CD4-positive, alpha-beta memory T cell (primary cell): ENCODE measurements at places on chromosomes 11 and 22.

- H3K27me3 ChIP-seq, result no peaks in the 10 kb centered on the region
- H3K36me3 ChIP-seq, result no peaks in the 10 kb centered on the region
- H3K4me1 ChIP-seq, result no peaks in the 10 kb centered on the region
- H3K4me3 ChIP-seq, result no peak overlapping the region
- no peak overlapping the region for H3K27ac ChIP-seq
- DNase-seq, result no peak
Measured at GRCh38 chr11:87722756-87723565, 452.3 kb downstream of the RAB38 start.

DNA sequence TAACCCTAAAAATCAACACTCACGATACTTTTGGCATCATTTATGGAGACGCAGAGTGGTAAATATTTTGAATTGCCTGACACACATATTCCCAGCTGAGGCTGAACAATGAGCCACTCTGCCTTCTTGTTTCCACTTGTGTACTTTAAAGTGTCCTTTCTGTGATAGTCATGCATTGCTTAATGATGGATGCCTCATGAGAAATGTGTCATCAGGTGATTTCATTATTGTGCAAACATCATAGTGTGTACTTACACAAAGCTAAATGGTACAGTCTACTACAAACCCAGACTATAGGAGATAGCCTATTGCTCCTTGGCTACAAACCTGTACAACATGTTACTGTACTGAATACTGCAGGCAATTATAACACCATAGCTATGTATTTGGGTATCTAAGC, 44.2 kb downstream of the MRE11 start:
- no peak overlapping the region for H3K27ac ChIP-seq
- DNase-seq, result no peak
- H3K4me3 ChIP-seq, result no peak overlapping the region
- no peaks in the 10 kb centered on the region for H3K4me1 ChIP-seq
- H3K36me3 ChIP-seq, result no peaks in the 10 kb centered on the region
- H3K27me3 ChIP-seq, result no peaks in the 10 kb centered on the region

GRCh38 chr11:33044285-33044756, 4.9 kb downstream of the TCP11L1 start:
- no peaks in the 10 kb centered on the region for H3K36me3 ChIP-seq
- no peaks in the 10 kb centered on the region for H3K27me3 ChIP-seq
- H3K4me3 ChIP-seq, result no peak overlapping the region
- no peak for DNase-seq

DNA sequence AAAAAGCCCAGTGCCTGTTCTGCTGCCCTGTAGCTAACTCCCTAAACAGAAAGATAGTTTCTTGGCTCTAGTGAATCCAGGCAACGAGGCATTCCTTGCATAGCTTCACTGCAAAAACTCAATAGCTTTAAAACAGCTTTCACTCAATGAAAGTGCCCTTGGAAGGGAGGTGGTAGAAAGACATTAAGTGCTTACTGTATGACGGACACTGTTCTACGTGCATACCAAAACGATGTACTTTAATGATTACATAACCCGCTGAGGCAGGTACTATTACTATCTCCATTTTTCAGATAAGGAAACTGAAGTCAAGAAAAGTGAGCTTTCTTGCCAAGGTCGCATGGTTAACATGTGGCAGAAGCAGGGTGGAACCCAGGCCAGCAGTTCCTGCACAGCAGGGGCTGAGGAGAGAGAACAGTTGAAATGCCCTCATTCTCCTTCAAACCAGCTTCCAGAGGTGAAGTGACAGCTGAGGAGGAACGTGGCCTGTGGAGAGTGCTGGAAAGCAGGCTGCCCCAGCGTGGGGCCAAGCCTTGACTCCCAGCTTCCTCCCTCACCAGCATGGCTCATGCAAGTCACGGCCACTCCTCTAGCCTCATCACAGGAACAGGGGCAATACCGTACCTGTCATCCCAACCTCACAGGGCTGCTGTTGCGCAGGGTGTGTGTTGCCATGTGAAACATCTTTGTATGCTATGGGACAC, 227.5 kb upstream of the NARS2 start:
- no peaks in the 10 kb centered on the region for H3K36me3 ChIP-seq
- H3K27me3 ChIP-seq, result no peaks in the 10 kb centered on the region
- H3K4me3 ChIP-seq, result no peak overlapping the region
- no peak for DNase-seq
- H3K4me1 ChIP-seq, result no peaks in the 10 kb centered on the region

DNA sequence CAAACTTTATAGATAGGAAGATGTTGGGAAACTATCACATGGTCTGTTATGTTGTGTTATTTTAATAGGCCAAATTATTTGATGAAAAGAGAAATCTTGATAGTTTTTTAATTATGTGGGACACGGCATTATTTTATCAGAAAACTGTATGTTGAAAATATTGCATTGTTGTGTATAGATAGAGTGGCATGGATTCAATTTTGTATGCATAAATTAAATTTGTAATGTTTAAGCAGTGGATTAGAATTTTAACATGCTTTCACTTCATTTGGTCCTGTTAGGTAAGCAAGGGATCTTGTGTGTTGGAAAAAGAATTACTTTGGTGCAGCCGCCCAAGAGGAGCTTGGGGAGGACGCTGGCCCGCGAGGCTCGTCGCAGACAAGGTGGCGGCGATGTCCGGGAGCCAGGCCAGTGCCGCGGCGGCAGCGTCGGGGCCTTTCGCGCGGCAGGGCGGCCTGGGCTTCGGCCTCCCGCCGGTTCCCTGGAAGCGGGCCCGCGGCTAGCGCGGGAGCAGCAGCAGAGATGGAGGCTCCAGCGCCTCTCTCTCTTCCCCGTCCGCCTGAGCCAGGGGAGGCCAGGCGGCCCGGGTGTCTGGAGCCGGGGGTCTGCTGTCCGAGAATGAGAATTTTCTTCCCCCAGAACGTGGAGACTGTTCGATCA, 82.7 kb downstream of the GGT1 start:
- DNase-seq, result no peak
- no peaks in the 10 kb centered on the region for H3K4me1 ChIP-seq
- H3K27me3 ChIP-seq, result peaks cover 9% of the 10 kb centered on the region
- H3K36me3 ChIP-seq, result no peaks in the 10 kb centered on the region

DNA sequence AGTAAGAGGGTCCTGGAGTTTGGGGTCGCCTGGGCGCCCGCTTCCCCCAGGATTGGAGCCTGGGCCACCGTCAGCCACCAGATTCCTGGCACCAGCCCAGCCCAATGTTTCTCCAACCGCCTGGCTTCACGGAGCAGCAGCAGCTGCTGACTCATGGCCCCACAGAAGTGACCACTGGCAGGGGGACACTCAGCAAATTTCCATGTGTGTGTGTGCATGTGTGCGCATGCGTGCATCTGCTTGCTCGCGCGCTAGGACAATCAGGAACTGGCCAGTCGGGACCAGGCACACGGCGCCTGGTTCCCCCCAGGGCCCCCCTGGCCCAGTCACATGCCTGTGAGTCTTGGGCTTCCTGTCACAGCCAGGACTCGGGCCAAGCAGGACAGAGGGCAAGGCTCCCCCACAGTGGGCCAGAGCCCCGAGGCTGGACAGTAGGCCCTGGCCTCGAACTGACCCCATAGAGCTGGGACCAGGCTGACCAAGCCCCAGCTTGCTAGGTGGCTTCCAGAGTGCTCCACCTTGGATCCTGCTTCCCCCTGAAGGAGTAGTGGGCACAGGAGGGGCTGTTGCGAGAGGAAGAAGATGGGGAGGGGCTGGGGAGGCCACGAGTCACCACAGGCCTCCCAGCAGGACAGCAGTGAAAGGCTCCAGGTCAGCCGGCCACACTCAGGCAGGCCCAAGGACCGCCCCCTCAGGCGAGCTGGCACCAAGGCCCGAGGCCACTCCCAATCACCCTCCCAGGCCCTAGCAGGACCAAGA, 3.2 kb downstream of the CTSD start:
- H3K27ac ChIP-seq, result no peak overlapping the region
- H3K4me1 ChIP-seq, result peaks cover 84% of the 10 kb centered on the region
- H3K27me3 ChIP-seq, result no peaks in the 10 kb centered on the region
- no peak overlapping the region for H3K4me3 ChIP-seq

GRCh38 chr11:98559961-98560360, 460.8 kb upstream of the CNTN5 start:
- no peak for DNase-seq
- no peaks in the 10 kb centered on the region for H3K4me1 ChIP-seq
- H3K36me3 ChIP-seq, result no peaks in the 10 kb centered on the region

GRCh38 chr11:12185914-12186313, 75.5 kb downstream of the MICAL2 start:
- H3K27ac ChIP-seq, result no peak overlapping the region
- H3K4me3 ChIP-seq, result no peak overlapping the region
- H3K27me3 ChIP-seq, result no peaks in the 10 kb centered on the region

- no peak for DNase-seq
- peaks cover 29% of the 10 kb centered on the region for H3K36me3 ChIP-seq
- no peak overlapping the region for H3K27ac ChIP-seq
- H3K4me3 ChIP-seq, result no peak overlapping the region
- H3K27me3 ChIP-seq, result no peaks in the 10 kb centered on the region
Measured at GRCh38 chr22:31602259-31602952, 59.6 kb downstream of the PISD start.

- peaks cover 9% of the 10 kb centered on the region for H3K27me3 ChIP-seq
- DNase-seq, result no peak
- H3K27ac ChIP-seq, result no peak overlapping the region
- H3K36me3 ChIP-seq, result no peaks in the 10 kb centered on the region
Measured at GRCh38 chr11:68688881-68689280, 4.5 kb downstream of the GAL start.

- DNase-seq, result peak; percentile 21
- H3K4me1 ChIP-seq, result peaks cover 81% of the 10 kb centered on the region
- peak overlapping the region; percentile 84 for H3K4me3 ChIP-seq
Measured at GRCh38 chr11:4095509-4096230, 1.1 kb downstream of the RRM1 start.

DNA sequence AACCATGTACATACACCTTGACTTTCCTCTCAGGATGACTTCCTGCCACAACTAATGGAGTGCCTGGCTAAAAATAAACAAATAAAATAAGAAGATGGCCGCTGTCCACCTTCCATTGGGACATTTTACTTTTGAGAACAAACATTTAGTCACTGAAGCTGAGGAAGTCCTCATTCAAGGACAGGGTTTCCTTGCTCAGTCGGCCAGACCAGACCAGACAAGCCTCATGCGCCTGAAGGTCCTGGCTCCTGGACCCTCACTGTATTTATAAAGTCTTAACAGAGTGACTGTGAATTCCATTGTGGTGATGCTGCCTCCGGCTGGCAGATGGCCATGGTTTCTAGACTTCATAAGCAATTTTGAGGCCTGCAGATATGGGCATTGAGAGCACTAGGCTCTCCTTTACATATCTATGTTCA, 114.5 kb downstream of the MAML2 start:
- no peak overlapping the region for H3K27ac ChIP-seq
- H3K27me3 ChIP-seq, result no peaks in the 10 kb centered on the region
- no peak overlapping the region for H3K4me3 ChIP-seq

- no peak for DNase-seq
- H3K36me3 ChIP-seq, result no peaks in the 10 kb centered on the region
- no peak overlapping the region for H3K27ac ChIP-seq
- no peak overlapping the region for H3K4me3 ChIP-seq
- no peaks in the 10 kb centered on the region for H3K27me3 ChIP-seq
Measured at GRCh38 chr11:99676292-99676691, 655.5 kb downstream of the CNTN5 start.

- no peaks in the 10 kb centered on the region for H3K4me1 ChIP-seq
- H3K27me3 ChIP-seq, result no peaks in the 10 kb centered on the region
- H3K4me3 ChIP-seq, result no peak overlapping the region
- no peak for DNase-seq
- no peaks in the 10 kb centered on the region for H3K36me3 ChIP-seq
Measured at GRCh38 chr11:117528097-117528721, 200.6 kb downstream of the CEP164 start.

DNA sequence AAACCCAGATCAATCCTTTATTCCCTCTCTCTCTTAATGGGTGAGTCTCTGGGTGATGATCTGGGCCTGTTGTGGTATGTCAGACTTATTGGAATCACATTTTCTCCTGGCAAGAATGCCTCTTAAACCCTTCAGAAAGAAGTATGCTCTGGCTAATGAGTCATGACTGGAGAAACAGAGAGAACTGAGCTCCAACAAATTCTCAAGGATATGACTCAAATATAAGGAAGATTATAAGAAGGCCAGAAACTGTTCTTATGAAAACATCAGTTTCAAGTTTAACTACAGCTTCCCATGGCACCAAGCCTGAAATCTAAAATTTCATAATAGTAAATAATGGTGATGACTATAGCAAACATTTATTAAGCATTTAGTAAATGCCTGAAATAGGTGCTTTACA, 83.9 kb downstream of the OR5AK2 start:
- H3K36me3 ChIP-seq, result no peaks in the 10 kb centered on the region
- H3K4me3 ChIP-seq, result no peak overlapping the region
- DNase-seq, result no peak
- no peaks in the 10 kb centered on the region for H3K4me1 ChIP-seq
- no peak overlapping the region for H3K27ac ChIP-seq

DNA sequence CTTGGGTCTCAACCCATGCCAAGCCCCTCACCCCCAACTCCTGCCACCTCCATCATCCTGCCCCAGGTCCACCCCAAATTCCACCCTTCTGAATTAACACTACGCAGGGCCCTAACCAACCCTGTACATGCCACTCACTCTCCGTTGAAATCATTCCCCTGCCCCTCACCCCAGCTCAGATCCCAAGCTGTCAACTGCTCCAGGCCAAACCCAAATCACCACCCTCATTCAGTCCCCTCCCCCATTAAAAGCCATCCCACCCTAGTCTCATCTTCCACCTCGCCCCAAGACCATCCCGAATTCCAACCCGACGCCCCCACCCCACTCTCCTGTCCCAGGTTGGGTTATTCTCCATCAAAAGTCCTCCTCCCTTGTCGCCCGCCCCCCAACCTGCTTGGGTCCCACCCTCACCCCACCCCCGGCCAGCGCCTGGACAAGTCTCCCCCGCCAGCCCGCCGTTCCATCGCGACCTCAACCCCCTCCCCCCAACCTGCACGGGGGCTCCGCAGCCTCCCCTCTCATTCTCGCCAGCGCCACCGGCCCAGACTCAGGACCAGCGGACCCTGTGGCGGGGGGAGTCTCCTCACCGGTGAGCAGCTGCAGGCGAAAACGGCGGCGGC, 466 bp downstream of the FAM168A start:
- peak overlapping the region; percentile 36 for H3K4me3 ChIP-seq
- H3K27ac ChIP-seq, result peak overlapping the region; percentile 78
- no peaks in the 10 kb centered on the region for H3K27me3 ChIP-seq
- no peaks in the 10 kb centered on the region for H3K36me3 ChIP-seq
- H3K4me1 ChIP-seq, result peaks cover 24% of the 10 kb centered on the region
- no peak for DNase-seq

DNA sequence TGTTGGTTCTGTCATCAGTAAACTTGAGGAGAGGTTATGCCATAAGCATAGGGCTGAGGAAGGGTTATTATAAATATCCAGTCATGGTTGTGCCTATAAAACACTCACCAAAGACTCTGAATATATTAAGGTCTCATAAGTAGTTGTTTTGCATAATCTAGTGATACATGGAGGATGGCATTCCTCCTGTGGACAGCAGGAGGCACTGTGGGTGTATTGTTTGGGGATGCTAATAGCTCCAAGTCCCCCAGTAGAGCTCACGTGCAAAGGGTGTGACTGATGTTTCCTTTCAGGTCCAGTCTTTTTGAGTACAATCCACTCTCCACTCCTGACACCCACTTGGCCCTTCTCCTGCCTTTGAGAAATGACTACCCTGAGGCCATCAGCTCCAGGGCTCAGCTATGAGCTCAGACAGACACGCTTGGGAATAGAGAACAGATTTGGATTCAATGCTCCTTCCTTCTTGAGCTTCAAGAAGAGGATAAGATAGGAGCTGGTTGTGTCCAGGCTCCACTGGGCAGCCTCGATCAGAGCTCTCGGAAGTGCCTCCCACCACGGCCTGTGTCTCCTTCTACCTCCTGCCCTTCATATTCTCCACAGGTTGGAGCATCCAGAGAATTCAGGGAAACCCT, 85.2 kb upstream of the IGLL5 start:
- no peaks in the 10 kb centered on the region for H3K36me3 ChIP-seq
- H3K4me1 ChIP-seq, result no peaks in the 10 kb centered on the region
- DNase-seq, result peak; percentile 24
- H3K27me3 ChIP-seq, result no peaks in the 10 kb centered on the region
- no peak overlapping the region for H3K27ac ChIP-seq
